ENCODE measurements at places on chromosomes 1 and 21.

DNA sequence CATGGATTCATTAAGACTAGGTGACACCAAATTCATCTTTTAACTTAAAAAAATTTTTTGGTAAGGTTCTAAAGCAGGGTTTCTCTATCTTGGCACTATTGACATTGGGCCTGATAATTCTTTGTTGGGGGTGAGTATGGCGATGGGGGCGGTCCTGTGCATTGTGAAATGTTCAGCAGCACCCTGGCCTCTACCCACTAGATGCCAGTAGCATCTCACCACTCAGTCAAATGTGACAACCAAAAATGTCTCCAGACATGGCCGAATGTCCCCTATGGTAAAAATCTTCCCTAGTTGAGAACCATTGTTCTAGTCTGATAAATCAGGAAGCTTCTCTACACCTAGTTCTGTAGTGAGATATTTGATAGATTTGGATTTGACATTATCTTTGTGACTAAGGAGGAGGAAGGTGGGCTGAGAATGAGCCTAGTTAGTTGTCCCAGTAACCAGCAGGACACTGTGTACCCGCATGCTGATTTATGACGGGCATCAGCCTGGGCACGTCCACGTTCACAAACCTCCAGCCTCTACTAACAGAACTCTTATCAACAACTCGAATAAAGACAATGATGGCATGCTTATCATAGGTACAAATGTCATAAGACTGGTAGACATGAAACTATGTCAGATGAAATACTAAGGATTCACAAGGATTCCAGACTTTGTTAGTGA is 104.6 kb downstream of the KCND3 start:
- DNase-seq: no peak

- no peak for DNase-seq
Observed at GRCh38 chr1:165327538-165327937, 29.0 kb downstream of the LMX1A start.

GRCh38 chr21:40687625-40688024 is 159.3 kb downstream of the DSCAM start:
- no peak for DNase-seq

GRCh38 chr1:236163463-236164153 is 21.3 kb downstream of the GPR137B start:
- peak; percentile 46 for DNase-seq

DNA sequence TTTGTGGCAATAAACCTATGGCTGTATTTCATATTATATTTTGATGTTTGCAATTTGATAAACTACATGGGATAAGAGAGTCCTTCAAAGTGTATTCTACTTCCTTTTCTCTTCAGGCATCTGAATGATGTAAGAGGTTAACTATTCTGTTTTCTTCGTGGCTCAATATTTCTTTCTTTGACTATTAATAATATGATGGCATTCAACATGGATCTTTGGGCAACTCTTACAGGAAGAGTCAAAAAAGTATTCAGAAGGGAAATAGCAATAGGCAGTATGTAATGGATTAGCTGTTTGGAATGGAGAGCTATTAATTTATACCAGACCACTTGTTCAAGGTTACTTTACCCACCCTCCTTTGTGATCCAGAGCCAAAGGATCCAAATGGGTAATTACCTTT is 74.4 kb downstream of the HMCN1 start:
- no peak for DNase-seq

DNA sequence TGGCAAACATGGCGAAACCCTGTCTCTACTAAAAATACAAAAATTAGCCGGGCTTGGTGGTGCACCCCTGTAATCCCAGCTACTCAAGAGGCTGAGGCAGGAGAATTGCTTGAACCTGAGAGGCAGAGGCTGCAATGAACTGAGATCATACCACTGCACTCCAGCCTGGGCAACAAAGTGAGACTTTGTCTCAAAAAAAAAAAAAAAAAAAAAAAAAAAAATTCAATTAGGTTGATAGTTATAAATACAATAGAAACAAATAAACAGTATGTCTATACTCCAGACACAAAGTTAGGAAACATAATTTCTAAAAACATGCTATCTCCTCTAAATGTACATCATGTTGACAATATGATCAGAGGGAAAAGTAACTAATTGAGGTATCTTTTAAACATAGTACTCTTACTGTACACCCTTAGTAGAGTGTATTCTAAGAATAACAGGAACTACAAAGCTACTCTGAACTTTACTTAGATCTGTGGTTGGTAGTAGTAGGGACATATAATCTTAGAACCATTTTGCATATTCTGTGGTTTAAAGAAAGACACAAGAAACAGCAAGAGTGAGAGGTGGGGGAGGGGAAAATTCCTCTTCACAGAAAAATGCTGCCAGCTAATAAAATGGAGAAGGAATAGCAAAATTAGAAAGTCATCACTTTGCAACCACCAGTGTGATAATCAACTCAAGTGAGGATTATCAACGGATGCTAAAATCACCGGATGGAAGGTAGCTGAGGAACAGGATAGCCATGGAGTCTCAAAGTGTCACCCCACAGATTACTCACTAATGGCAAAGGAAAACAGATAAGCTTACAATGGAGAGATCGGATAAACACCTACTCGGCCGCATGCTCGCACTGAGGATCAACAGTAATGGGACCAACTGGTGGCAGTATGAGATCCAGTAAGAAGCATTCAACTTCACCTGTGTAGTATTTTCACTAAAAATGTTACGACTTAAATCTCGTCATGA is 35.0 kb downstream of the MTOR start:
- peak; percentile 47 for DNase-seq

DNA sequence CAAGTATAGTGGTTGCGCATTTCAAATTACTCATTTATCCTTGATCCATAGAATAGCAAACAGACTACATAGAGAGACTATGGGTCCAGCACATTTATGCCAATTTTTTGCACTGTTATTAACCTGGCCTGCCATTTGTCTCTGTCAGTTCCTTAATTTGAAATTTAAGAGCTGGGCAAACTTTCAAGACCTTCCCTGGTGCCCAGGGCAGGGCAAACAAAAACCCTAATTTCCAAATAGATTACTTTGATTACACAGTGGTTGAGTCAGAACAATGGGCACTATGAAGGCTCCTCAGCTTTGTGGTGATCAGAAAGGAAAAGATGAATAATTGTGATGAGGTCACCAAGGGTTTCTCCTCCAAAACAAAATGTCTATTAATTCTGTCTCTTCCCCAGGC is 80.6 kb downstream of the TNFSF18 start:
- no peak for DNase-seq

- no peak for DNase-seq
Observed at GRCh38 chr21:37686991-37687810, 229.1 kb downstream of the KCNJ6 start.

DNA sequence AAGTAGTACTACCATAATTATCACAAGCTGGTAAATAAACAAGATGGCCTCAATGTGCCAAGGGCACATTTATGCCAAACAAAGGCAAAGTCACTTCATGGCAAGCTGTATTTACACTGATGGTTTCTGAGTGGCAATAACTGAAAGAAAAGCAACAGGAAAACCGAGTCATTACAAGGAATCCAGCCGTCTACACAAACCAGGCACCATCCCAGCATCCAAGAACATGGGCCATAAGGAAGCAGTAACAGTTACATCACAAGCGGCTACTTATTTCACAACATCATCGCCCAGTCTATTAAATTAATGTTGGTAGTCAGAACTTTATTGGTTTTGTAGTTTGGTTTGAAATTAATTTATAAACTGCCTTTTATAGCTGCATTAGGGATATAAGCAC is 214.2 kb downstream of the RERE start:
- DNase-seq: no peak

DNA sequence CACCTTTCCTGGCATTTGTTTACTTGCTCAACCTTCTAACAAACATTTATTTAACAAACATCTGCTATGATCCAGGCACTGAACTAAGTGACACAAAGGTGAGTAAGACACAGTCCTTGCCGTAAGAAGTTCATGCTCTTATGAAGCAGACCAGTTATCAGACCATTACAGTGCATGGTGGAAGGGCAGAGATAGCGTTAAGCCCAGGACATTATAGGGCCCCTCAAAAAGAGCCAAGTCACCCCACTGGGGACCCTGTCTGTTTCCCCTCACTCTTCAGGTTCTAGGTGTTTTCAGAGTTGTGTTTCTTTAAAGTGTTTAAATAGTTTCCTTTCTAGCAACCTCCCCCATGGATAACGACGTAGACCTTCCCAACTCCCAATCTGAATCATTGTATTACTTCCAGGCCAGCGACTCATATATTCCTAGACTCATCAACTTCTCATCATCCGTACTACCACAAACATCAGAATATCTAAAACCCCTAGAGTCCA is 39.3 kb downstream of the TCP10L start:
- DNase-seq: no peak

DNA sequence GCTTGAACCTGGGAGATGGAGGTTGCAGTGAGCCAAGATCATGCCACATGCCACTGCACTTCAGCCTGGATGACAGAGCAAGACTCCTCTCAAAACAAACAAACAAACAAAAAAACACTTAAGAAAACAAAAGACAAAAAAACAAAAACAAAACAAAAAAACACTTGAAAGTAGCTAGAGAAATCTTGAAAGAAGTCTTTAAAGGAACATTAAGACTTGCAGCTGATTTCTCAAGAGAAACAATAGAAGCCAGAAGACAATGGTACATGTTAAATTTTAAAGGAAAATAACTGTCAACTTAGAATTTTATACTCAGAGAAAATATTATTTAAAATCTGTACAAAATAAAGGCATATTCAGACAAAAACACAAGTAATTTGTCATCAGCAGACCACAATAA is 71.3 kb downstream of the HLX start:
- DNase-seq: no peak

DNA sequence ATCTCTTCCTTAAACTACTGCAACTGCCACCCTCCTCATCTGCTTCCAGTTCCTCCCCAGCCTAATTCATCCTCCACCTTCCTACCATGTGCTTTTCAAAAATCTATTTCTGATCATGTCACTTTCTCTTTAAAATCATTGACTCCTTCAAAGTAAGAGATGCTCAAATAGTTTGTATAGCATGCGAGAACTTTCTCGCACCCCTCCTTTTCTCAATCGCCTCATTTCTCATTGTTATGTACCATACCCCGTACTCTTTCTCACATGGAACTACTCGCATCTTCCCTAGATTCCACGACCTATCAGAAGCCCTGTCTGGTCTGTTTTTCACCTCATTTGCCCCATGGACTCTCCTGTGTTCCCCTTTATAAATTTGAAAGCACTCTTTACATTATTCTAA is 238.2 kb downstream of the NRIP1 start:
- peak; percentile 64 for DNase-seq

DNA sequence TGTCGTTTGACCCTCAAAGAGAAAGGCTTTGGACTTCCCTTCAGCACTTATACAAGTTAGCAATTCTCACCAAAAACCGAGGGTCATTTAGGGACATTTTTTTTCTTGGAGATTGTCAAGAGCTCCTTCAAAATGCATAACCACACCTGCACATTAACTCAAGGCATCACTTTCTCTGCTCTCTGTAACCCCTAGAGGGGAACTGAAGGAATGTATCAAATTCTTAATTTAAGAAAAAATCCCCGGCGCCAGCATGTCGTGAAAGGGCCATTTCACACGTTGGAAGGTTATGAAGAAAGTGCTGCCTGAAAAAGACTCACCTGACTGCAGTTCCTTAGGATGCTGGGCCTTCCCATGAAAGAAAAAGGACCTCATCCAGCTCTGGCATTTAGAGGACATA is 131.6 kb upstream of the ZC3H12A start:
- DNase-seq: no peak

DNA sequence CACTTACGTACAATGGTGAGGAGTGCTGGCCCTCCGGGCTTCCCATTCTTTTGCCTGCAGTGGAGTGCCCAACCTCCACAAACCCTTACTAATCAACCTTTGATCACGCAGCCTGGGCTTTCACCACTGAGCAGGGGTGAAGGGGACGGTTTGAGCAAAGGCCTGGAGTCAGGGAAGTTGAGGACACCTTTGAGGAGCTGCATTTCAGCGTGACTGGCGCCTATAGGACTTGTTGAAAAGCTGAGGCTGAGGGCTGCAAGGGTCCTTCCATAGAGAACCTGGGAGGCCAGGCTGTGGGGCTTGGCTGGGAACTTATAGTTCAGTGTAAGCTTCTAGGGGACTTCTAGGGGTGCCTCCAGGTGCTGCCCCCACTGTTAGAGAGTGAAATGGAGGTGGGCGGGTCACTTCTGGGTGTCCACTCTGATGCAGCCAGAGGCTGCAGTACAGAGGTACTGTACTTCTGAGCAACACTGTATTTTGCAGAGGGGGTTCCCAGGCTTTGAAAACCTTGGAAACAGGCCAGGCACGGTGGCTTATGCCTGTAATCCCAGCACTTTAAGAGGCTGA is 9.8 kb downstream of the SYTL1 start:
- DNase-seq: no peak

DNA sequence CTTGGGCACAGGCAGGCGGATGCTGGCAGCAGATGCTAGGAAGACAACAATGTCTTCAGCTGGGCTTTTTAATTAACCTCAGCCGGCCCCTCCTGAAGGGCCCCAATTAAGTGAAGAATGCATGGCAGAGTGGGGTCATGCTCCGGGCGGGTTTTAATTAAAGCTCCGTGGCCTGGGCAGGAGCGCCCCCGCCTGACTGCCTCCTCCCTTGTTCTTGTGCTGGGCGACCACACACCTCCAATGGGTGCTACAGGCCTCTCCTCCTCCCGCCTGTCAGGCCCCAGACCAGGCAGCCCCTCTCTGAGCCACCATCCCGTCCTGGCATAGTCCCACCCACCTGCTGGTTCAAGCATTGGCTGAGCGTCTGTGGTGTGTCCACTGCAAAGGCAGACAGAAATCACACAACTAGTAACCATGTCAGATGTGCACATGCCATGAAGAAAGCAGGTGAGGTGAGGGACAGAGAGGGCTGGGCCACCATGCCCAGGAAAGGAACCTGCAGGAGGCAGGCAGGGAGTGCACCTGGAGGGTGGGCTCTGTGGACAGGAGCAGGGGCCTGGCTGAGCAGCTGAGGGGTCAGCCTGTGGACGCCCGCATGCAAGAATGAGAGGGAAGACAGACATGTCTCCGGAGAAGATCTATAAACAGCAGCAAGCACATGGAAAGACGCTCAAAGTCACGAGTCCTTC is 8.5 kb upstream of the ARF1 start:
- DNase-seq: no peak

GRCh38 chr21:44568667-44569556 is 4.6 kb upstream of the KRTAP10-4 start:
- no peak for DNase-seq

DNA sequence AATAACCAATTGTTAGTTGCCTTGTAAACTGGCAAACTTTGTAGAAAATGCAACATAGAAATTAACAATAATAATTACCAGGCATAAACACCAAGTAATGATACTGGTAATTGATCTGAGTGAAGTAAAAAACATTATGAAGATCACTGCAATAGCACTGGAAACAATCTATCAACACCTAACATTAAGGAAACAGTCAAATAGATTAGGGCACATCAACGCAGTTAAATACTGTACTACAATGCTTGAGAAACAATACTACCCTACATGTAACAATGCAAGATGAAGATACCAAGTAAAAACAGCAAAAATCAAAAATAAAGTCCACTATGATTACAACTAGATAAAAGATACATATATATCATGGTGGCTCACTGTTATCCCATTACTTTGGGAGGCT is 16.6 kb downstream of the SYDE2 start:
- no peak for DNase-seq

DNA sequence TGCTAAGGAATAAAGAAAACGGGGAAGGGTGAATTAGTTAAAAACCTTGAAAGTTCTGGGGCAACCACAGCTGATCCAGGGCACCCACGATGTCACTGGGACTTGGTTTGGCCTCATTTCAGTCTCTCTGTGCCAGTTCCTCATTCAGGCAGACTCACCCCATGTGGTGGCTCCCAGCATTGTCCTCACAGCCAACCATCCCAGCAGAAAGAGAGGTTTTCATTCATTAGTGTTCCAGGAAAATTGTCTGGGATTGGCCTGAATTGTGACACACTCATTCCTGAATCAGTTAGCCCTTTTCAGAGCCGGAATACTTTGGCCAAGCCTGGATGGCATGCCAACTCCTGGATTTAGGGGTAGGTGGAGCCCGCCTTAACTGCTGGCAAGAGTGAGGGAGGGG is 367.7 kb downstream of the PRDM2 start:
- DNase-seq: no peak
